ENCODE measurements at places on chromosomes 4 and X.

GRCh38 chrX:71396576-71396975 lies 30.4 kb downstream of the TAF1 start:
- DNase-seq = no peak

- DNase-seq = no peak
These were observed 23.5 kb upstream of the THOC2 start for GRCh38 chrX:123756320-123756719.

- DNase-seq = no peak
These were observed 68.3 kb downstream of the MANBA start for GRCh38 chr4:102692474-102692873.

GRCh38 chr4:108360754-108361445 lies 192.2 kb upstream of the LEF1 start:
- DNase-seq = no peak

- DNase-seq = no peak
These were observed 897 bp downstream of the PNMA6F start for GRCh38 chrX:153320555-153321184.

GRCh38 chr4:59814402-59815010 lies 1385.6 kb upstream of the ADGRL3 start:
- DNase-seq = no peak

DNA sequence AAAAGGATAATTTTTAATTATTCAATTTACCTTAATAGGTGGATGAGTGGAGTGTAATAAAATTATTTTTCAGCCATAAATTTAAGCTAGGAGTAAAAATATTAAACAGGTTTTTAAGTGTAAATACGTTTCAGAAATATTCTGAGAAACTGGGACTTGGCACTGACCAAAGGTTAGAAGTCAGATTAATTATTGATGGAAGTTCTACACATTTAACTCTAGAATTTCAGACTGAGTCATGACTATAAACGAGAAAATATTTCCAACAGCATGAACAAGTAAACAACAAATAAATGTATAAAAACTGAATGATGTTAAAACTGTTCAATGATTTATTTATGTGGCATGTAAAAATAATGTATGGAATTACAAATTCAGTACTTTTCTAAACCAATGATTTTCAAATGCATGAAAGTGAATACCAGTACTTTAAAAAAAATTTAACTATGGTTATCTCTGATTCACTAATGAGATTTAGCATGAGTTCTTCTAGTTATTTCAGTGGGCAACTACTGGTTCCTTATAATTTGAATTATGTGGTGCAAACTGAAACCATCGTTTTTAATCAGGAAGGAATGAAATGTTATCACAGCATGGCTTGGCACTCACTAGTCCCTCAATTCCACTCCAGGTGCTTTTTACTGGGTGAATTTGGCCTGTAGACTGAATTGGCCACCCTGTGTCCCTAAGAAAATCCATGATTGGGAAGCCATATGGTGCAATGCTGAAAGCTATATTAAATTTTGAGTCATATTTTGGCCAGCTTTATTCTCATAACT lies 244.2 kb downstream of the FSTL5 start:
- DNase-seq = no peak

GRCh38 chr4:54659749-54660535 lies 2.2 kb downstream of the KIT start:
- DNase-seq = no peak

DNA sequence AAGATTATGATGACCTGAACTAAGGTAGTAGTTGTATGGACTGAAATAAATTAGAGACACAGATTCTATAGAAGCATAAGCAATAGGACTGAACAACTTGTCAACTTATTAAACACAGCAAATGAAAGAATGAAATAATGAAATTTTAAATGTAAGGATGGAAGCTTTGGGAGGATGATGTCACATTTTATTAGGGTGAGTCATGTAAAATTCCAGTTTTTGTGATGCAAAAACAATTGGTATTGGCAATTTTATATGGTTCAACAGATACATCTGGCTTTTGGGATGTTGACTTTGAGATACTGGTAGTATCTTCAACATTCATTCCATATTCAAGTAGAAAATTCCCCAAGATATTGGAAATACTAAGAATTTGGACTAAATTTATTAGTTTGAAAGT lies 72.7 kb upstream of the IL15 start:
- DNase-seq = no peak

DNA sequence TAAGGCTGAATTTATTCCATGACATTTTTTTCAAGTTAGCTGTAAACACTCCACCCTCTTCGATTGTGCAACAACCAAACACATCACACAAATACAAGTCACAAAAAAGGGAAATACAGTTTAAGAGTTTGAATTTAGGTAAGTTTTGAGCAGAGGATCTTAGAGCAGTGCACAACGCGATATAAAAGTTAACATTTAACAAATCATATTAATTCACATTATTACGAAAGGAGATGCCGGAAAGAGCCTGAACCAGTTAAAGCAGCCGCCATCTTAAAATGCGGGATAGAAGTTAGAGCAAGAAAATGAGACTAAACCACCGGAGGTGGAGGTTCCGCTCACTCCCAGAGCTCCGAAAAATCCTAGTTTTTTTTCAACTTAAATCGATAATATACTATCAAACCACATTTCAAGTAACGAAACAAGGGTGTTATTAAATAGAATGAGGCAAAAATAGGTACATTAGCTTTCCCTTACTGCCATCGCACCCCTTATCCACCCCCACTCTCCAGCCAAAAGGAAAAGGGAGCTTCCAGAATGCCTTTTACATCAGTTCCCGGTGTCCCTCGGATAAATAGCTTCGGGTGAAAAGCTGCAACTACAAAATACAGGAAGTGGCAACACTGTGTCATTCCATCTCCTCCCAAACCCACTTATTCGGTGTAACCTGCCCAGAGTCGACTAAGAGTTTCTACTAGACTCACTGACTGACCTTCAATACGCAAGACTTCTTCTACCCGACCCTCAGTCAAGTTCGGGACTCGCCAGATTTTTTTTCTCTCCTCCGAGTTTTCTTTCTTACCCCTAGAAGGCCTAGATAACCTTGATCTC lies 1.9 kb downstream of the UBE2D3 start:
- peak; percentile 43 for DNase-seq

DNA sequence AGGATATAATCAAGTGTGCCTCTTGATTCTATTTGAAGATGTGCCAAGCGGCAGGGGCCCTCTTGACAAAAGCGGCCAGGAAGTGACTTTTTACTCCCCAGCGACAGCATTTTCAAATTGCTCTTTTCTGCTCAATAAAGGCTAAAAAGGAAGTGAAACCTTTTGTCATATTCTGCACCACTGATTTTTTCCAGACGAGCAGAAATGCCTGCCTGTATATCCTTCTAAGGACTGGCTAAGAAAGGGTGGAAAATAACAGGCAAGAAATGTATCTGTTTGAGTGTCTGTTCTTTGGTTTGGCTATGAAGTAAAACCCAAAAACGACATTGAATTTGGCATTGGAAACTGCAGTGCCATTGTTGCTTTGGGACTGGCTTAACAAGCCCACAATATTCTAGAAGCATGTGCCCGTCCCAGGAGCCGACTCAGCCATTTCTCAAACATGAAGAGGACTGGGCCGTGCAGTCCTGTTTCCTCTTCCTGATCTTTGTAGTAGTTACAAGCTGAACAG lies 25.4 kb downstream of the TMSB4X start:
- no peak for DNase-seq

GRCh38 chr4:2825740-2826139 lies 17.9 kb upstream of the ADD1 start:
- DNase-seq = no peak

DNA sequence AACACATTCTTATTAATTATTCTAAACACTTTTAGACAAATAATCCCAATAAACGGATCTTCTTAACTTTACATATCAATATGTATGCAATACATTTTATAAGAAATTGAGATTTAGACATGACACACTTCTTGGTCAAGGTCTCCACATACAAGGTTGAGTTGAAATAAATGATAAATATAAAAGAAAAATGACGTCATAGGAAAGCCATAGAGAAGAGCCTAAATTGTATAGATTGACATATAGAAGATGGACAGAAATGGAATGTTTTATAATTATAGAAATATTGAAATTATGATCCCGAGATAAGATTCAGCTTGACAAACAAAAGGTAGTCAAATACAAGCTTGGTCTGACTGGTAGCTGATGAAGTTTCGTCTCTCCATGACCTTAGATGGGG lies 87.4 kb downstream of the RNF150 start:
- no peak for DNase-seq

DNA sequence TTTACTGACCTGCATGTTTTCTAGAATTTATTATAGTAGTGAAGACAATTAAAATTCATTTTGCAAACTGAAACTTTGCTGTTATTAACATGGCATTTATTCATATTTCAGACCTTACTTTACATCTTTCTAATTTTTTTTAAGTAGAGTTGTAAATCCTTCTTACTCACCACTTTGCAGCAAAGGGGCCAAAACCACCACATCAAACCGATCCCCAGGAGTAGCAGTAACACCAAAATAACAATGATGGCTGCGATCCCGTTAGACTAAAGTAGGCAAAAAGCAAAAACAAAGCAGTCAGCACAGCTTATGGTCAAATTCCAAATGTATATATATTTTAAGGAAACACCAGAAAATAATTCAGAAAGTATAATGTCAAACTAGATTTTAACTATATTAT lies 64.7 kb downstream of the ANTXR2 start:
- DNase-seq = no peak

- no peak for DNase-seq
These were observed 79.3 kb downstream of the CBLL2 start for GRCh38 chrX:22351966-22352365.

DNA sequence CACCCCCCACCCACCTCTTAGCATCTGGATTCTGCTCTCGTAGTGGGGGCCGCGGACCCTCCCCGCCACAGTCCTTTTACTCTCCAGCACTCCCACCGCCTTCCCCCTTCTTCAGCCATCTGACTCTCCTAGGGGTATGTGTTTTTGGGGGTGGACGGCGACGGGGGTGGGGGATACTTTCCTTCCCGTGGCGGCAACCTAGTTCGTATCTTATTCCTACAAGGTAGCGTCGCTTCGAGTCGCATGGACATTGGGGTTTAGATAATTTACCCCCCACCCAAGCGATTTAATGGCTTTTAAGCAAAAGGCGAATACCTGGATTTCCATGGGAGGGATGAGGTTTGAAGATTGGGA lies 1.3 kb upstream of the BCORL1 start:
- DNase-seq = no peak

All from nucleus accumbens (tissue), 56 donors.